ENCODE measurements at places on chromosomes 5 and 9. TPM values are rescaled to one million over a fixed set of nuclear protein-coding genes. Genes with fewer than 3 reads are reported as not detected.

DNA sequence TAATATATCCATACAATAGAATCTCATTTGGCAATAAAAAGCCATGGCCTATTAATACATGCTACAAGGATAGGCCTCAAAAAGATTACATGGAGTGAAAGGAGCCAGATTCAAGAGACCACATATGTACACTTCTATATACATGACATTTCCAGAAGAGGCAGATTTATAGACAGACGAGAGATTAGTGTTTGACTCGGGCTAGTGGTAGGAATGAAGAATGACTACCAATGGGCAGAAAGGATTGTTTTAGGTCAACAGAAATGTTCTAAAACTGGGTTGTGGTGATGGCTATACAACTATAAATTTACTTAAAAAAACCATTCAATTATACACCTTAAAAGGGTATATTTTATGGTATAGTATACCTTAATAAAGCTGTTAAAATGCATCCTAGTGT, 41.9 kb downstream of the SETX start:
- no peaks in the 10 kb centered on the region for H3K27me3 ChIP-seq
- H3K4me3 ChIP-seq: no peak overlapping the region
- peaks cover 65% of the 10 kb centered on the region for H3K36me3 ChIP-seq

DNA sequence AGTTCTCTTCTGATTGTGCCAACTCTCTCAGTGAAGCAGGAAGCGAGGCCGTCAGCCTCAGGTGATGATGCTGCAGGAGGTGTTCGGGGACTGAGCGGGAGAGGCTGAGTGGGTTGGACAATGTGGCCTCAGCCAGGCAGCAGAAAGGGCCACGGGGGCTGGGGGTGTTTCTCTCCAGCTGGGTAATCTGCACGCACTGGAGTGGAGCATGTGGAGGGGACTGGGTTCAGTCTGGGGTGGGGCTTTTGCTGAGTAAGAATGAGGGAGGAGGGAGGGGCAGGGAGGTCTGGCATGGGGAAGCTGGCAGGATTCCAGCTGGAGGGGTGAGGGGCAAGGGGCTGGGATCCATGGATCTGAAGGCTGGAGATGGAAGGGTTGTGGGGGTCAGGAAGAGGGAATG, 60.8 kb upstream of the PHYKPL start:
- H3K36me3 ChIP-seq: no peaks in the 10 kb centered on the region
- H3K4me3 ChIP-seq: no peak overlapping the region
- no peaks in the 10 kb centered on the region for H3K27me3 ChIP-seq
- H3K27ac ChIP-seq: no peak overlapping the region
- no peaks in the 10 kb centered on the region for H3K4me1 ChIP-seq

DNA sequence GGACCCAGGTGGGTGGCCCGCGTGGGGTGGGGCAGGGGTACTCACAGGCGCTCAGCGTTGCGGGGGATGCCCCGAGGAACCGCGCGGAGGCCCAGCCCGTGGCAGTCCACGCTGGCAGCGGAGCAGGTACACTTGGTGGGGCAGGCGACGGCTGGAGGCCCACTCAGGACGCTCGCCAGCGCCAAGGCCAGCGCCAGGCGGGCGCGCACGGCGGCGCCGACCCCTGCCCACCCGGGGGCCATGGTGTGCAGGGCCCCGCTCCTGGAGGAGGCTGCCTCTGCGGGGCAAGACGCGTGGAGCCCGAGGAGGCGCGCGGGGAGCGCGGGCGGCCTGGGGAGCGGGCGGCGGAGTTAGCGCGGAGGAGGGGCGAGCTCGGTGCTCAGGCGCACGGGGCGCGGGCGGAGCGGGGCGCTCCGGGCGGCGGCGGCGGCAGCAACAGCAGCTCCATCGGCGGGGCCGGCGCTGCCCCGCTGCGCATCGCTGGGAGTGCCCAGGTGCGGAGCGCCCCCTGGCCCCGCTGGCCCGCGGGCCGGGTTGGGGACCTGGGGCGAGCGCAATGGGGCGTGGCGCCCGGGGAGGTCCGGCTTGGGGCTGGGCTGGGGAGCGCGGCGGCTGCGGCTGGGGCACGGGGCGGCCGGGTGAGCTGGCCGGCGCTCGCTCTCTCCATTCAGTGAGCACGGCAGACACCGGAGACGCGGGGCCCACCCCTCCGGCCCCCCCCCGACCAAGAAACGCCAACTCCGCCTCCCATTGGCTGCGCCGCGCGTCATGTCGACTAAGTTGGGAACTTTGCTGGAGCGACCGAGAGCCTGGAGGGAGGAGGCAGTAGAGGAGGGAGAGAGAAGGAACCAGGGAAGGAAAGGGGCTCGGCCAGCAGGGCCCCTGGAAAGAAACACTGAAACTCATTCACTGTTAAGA, at the start of gene SLIT3:
Gene SLIT3 (minus strand): TSS at position 672 of the 918 bp plus-strand sequence. CDS start 430 bp downstream, at position 242.
- H3K36me3 ChIP-seq: no peaks in the 10 kb centered on the region
- DNase-seq: no peak
- peaks cover 6% of the 10 kb centered on the region for H3K27me3 ChIP-seq
- H3K27ac ChIP-seq: no peak within 1 kb of the TSS
- H3K4me1 ChIP-seq: no peaks in the 10 kb centered on the region

Gene FAXDC2
- total RNA-seq: 4.0 TPM

Gene C5orf58
- not detected for total RNA-seq

Measured in CD4-positive, CD25-positive, alpha-beta regulatory T cell (primary cell).